ENCODE measurements at places on chromosomes 1 and 21.

DNA sequence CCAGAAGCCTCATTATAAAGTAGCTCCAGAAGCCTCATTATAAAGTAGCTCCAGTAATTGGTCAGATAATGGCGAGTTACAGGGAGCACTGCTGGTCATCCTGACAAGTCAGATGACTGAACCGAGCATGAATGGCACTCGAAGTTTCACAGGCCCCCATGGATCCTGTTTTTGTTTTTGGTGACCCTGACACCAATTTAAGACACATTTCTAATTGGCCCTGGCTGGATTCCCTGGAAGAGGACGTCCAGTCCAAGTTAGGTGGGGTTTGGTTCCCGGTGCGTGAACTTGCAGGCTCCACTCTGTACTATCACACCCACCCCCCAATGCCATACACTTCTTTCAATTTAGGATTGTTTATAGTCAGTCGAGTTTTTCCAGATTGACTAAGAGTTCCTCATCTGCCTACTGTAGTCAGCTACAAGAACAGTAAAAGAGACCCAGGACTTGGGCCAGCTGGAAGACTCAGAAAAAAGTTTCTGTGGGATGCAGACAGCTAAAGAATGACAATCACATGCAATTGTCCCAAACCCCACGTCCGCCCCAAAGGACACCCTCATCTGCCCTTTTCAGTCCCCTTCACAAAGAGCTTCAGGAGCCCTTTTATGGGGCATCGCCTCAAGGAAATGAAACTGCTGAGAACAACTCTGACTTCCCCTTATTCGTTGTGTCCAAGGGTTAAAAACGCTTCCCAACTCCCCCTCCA, 2.7 kb downstream of the DHRS3 start:
- peaks cover 17% of the 10 kb centered on the region for H3K4me1 ChIP-seq
- H3K27me3 ChIP-seq, result no peaks in the 10 kb centered on the region
- H3K27ac ChIP-seq, result peak overlapping the region; percentile 61
- H3K36me3 ChIP-seq, result no peaks in the 10 kb centered on the region
- no peak for DNase-seq
- peak overlapping the region; percentile 59 for H3K4me3 ChIP-seq

DNA sequence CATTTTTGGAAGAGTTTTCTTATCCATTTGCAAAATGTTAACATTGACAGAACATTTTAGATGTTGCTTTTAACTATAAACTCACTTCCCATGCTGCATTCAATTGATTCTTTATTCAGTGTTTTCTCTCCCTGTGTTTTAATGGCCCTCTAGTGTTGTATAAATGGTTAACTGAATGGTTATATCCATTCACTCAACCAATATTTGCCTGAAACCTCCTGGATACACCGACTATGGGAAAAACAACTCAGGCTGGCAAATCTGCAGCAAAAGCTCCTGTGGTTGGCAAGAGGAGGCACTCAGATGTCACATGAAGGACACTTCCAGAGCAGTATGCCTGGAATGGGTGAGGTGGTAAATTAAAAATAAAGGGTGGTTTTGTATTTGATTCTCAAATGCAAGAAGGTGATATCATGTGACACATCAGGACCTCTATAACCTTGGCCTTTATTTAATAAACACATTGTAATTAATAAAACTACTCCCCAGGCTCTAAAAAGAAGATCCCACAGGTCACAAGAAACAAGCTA, 107.6 kb downstream of the BCAR3 start:
- H3K27me3 ChIP-seq, result no peaks in the 10 kb centered on the region
- no peaks in the 10 kb centered on the region for H3K4me1 ChIP-seq
- no peak overlapping the region for H3K27ac ChIP-seq
- H3K4me3 ChIP-seq, result no peak overlapping the region
- no peak for DNase-seq

- H3K27me3 ChIP-seq, result no peaks in the 10 kb centered on the region
- H3K4me3 ChIP-seq, result no peak overlapping the region
- no peak overlapping the region for H3K27ac ChIP-seq
- H3K4me1 ChIP-seq, result no peaks in the 10 kb centered on the region
Observed at GRCh38 chr1:31812158-31812829, 3.5 kb downstream of the SPOCD1 start.

DNA sequence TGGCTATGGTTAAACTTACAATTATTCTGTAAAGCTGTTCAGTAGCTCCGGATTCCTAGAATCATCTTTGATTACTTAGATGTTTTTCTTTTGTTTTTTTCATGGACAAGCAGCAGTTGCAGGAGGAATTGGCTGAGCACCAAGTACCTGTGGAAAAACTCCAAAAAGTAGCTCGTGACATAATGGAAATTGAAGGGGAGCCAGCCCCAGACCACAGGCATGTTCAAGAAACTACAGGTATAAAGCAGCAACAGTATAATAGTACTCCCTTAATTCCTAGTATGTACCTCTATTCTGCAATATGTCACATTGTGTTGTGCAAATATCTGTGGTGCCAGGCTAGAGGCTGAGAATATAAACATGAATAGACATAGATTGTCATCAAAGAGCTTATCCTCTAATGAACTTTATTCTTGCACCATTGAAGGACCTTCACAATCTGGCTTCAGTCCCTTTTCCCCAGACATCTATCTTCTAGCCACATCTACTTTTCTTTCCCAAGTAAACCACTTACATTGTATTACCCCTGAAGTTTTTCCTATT, 132.3 kb upstream of the BMP8A start:
- no peaks in the 10 kb centered on the region for H3K4me1 ChIP-seq
- no peak overlapping the region for H3K4me3 ChIP-seq
- H3K27ac ChIP-seq, result no peak overlapping the region
- peak; percentile 72 for DNase-seq
- no peaks in the 10 kb centered on the region for H3K27me3 ChIP-seq

DNA sequence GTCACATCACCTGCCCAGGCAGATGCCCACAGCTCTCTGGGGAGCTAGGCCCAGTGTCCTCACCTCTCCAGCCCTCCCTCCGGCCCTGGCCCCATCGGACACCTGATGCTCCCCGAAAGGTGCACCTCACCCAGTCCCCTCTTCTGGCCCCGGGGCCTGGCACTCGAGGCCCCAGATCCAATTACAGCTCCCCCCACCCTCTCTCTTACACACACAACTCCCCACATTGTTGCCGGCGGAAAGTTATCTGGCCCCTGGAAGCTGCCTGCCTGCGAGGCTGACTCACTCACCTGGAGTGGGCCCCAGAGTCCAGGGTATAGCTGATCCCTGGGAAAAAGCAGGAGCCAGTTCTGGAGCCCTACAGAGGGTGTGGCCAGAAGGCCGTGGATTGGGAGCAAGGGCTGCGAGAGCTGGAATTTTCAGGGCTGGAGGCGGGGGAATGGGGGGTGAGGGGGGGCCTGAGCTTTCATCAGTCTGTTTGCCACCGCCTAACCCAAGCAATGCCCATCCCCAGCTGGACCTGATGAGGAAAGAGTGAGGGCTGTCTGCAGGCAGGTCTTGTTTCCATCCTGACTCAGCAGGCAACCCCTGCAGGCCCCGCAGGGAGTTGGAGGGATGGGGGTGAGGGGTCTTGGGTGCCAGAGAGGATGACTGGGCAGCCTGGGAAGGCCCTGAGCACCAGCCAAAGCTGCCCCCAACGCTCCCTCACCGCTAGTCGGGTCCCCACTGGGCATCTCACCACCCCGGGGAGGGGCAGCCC, 948 bp downstream of the FBXO2 start:
- no peak overlapping the region for H3K4me3 ChIP-seq
- peaks cover 5% of the 10 kb centered on the region for H3K27me3 ChIP-seq
- no peak overlapping the region for H3K27ac ChIP-seq
- no peak for DNase-seq
- H3K4me1 ChIP-seq, result peaks cover 3% of the 10 kb centered on the region
- H3K36me3 ChIP-seq, result no peaks in the 10 kb centered on the region

- H3K4me3 ChIP-seq, result no peak overlapping the region
- DNase-seq, result no peak
- no peak overlapping the region for H3K27ac ChIP-seq
- H3K36me3 ChIP-seq, result no peaks in the 10 kb centered on the region
Observed at GRCh38 chr1:1171546-1172340, 1.9 kb upstream of the TTLL10 start.

DNA sequence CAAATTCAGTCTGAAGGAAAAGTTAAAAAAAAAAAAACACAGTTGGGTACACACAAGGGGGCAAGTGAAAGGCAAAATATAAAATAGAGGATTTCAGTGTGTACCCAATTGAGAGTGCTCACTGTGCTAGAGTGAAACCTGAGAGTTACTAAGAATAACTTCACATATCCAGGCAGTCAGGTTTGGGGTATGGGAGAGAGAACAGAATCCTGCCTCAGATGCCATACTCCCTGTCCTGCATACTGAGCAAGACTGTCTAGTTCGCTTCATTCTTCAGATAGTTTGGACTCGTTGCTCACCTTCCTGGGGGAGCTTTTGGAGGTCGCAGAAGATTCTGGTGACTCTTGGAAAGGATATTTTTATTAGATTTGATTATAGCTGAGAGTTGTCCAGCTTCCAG, 20.4 kb downstream of the CEP85 start:
- H3K4me3 ChIP-seq, result no peak overlapping the region
- no peaks in the 10 kb centered on the region for H3K4me1 ChIP-seq
- no peaks in the 10 kb centered on the region for H3K27me3 ChIP-seq
- no peak overlapping the region for H3K27ac ChIP-seq
- DNase-seq, result peak; percentile 18

DNA sequence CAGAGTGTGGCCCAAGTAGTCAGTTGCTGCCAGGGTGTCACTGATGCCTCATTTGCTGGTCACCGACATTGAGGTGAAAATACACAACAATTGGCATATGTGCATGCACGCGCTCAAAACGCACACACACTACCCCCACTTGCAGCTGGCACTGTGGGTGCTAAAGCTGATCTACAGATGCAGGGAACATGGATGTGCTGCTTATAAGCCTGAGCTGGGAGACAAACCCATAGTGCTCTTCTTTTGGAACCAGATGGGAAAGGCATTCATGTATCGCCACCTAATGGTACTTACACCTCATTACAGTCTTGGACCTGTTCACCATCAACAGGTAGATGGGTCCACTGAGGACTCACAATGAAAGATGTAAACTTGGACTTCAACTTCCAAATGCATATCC, 70.3 kb upstream of the CAMK1G start:
- DNase-seq, result peak; percentile 56
- no peaks in the 10 kb centered on the region for H3K36me3 ChIP-seq
- no peaks in the 10 kb centered on the region for H3K4me1 ChIP-seq
- H3K27me3 ChIP-seq, result no peaks in the 10 kb centered on the region
- no peak overlapping the region for H3K27ac ChIP-seq

- no peak overlapping the region for H3K27ac ChIP-seq
- no peak for DNase-seq
- no peaks in the 10 kb centered on the region for H3K27me3 ChIP-seq
Observed at GRCh38 chr1:2477309-2477708, 1.2 kb downstream of the PLCH2 start.

- DNase-seq, result no peak
- H3K36me3 ChIP-seq, result no peaks in the 10 kb centered on the region
- no peak overlapping the region for H3K27ac ChIP-seq
- no peaks in the 10 kb centered on the region for H3K4me1 ChIP-seq
Observed at GRCh38 chr1:150311762-150312161, 9.6 kb upstream of the PRPF3 start.

- no peak for DNase-seq
- H3K36me3 ChIP-seq, result no peaks in the 10 kb centered on the region
- no peaks in the 10 kb centered on the region for H3K4me1 ChIP-seq
- H3K4me3 ChIP-seq, result no peak overlapping the region
- no peaks in the 10 kb centered on the region for H3K27me3 ChIP-seq
Observed at GRCh38 chr1:70828177-70828576, 219.4 kb downstream of the PTGER3 start.

GRCh38 chr1:80675454-80675853, 1125.3 kb upstream of the ADGRL2 start:
- no peaks in the 10 kb centered on the region for H3K27me3 ChIP-seq
- no peak overlapping the region for H3K4me3 ChIP-seq

DNA sequence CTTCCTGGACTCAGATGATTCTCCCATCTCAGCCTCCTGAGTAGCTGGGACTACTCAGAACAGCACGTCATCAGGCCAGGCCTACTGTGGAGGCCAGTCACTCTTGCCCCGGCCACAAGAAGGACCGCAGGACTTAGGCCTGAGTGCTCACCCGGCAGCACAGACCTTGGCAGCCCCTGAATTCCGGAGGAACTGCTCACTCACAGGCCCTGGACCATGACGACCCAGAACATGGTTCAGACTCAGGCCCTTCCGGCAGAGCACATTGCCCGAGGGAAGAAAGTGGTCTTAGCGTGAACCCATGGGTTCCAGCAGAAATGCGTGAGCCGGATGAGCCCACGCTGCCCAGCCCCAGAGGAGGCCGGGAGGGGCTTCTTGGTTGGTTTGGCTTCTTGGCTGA, 177.3 kb upstream of the TMEM51 start:
- H3K27me3 ChIP-seq, result no peaks in the 10 kb centered on the region
- DNase-seq, result no peak
- no peak overlapping the region for H3K27ac ChIP-seq
- H3K4me1 ChIP-seq, result peaks cover 16% of the 10 kb centered on the region

DNA sequence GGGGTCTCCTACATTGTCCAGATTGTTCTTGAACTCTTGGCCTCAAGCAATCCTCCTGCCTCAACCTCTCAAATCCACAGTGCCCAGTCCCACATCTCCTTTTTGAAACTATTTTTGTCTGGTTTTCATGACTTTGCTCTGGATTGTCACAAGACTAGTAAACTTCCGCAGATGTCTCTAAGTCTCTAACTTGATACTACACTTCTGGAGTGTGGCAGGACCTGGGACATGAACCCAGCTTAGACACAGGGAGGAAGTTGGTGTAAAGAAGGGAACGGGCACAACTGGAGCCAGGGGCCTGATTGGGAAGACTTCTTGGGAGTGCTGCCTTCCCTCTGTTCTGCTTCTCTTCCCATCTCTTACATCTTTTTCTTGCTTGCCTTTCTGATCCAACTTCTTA, 16.2 kb upstream of the DISC1 start:
- no peak overlapping the region for H3K27ac ChIP-seq
- DNase-seq, result no peak
- no peaks in the 10 kb centered on the region for H3K4me1 ChIP-seq
- no peak overlapping the region for H3K4me3 ChIP-seq

DNA sequence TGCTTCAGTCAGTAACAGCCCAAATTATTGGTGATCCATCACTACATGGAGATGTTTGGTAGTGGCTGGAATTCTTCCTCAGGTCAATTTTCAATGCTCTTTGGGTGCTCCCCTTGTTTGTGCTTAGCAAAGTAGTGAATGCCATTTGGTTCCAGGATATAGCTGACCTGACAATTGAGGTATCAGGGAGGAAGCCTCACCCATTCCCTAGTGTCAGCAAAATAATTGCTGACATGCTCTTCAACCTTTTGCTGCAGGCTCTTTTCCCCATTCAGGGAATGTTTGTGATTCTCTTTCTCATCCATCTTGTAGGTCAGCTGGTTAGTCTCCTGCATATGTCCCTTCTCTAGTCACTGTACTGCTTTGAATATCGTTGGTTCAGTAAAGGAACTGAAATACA, 7.1 kb upstream of the OR10K1 start:
- H3K27ac ChIP-seq, result no peak overlapping the region
- no peaks in the 10 kb centered on the region for H3K4me1 ChIP-seq
- no peaks in the 10 kb centered on the region for H3K27me3 ChIP-seq
- no peaks in the 10 kb centered on the region for H3K36me3 ChIP-seq
- H3K4me3 ChIP-seq, result no peak overlapping the region
- DNase-seq, result no peak
